ENCODE measurements at places on chromosomes 7 and 10.

- DNase-seq, result no peak
Observed at GRCh38 chr10:42781893-42782445, 626 bp upstream of the BMS1 start.

DNA sequence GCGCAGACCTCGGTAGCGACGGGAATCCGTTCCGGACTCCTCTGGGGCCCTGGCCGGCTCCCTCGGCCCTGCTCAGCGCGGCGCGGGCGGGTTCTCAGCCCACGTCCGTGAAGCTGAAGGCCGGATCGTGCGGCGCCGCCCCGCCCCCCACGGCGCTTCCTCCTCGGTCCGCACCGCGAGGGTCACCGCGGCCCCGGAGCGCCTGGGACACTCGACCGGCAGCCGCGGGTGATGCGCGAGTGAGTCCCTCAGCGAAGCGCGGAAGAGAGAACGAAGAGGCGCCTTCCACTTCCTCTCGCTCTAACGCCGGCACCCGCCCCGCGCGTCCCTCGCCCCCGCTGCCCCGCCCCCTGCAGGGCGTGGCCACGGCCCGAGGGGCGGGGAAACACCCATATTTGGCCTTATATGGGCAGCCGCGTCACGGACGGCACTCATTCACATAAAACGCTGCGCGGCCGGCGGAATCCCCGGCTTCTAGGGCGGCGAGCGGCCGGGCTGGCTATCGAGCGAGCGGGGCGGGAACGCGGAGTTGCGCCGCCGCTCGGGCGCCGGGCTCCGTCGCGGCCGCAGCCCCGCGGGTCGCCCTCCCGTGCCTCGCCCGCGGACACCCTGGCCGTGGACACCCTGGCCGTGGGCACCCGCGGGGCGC lies at the start of gene DUSP5:
Gene DUSP5 (plus strand): TSS at position 470 of the 649 bp plus-strand sequence. CDS start 215 bp downstream, outside the sequence.
- DNase-seq, result peak; percentile 95

- no peak for DNase-seq
Observed at GRCh38 chr7:155721056-155721455, 76.6 kb downstream of the RBM33 start.

DNA sequence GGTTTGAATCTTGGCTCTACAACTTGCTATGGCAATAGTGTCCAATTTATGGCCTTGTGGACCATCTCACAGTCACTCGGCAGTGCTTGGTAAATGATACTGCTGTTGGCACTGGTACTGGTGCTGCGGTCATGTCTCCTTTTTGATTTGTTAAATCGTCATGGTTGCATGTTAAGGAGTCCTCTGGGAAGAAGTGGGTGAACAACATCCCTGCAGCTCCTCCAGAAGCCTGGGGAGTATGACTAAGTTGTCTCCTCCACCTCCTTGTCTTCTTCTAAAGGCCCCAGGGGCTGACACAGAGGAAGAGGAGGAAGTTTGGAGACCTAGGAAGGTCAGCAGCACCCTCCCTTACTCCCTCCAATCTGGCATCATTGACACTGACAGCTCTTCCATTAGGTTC lies 8.5 kb downstream of the ITPRIP start:
- DNase-seq, result no peak

GRCh38 chr10:123550675-123551096 lies 115.5 kb upstream of the GPR26 start:
- DNase-seq, result no peak

DNA sequence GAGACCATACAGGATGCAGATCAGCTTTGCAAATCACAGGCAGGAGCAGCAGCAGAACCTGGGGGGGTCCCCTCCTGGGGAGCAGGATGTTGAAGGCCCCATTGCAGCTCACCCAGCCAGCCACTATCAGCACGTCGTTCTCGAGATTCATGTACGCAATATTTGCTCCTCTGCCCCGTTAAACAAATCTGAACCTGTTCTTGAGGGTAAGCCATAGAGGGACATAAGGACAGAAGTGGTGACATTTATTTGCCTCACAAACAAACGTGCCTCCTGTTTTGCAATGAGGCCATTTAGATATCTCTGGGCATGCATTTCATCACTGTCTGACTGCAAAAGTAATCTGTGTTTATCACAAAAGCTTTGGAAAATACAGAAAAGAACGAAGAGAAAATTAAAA lies 87.3 kb upstream of the BAIAP2L1 start:
- no peak for DNase-seq

- no peak for DNase-seq
Observed at GRCh38 chr7:112215787-112216186, 9.3 kb downstream of the ZNF277 start.
